ENCODE measurements at places on chromosomes 1 and 21.

DNA sequence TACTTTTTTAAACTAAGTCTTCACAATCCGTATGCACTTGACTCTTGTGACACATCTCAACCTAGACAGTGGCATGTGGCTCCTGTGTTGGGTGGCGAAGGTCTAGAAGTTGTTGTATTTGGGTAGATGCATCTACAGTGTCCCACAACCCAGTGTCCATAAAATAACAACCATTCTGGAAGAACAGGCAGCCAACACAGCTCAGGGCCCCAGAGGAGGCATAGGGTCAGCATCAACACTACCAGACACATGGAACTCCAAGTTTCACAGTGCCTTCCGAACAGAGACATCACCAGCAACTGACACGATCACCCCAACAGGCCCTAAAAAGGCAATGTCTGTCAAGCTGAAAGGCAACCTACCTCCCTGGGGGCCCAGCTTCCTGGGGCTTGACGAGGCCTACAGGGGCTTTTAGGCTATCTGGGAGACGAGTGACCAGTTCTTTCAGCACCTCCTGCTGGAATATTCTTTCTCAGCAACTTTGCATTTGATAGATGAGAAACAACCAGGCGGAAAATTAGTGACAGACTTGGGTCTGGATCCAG lies 5.6 kb downstream of the SH3BP5L start:
- no peak for DNase-seq

GRCh38 chr1:87295445-87296110 lies 33.1 kb upstream of the LMO4 start:
- DNase-seq: no peak

DNA sequence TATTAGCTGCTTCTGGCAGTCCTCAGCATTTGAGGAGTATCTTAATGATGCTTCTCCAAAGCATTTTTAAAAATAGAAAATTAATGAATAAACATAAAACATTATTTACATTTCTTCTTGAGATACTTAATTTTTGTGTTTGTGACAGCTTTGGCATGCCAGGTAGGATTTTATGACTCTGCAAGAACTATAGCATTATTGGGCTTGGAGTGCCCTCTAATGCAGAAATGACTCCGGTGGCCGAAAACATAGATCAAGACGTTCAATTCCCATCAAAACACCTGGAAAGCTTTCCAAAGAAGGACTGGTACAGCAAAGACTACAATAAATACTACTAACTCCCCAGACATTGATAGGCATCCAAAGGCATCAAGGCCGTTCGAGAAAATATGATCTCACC lies 366.4 kb upstream of the CXADR start:
- no peak for DNase-seq

GRCh38 chr1:64696879-64697278 lies 48.0 kb upstream of the RAVER2 start:
- DNase-seq: no peak

DNA sequence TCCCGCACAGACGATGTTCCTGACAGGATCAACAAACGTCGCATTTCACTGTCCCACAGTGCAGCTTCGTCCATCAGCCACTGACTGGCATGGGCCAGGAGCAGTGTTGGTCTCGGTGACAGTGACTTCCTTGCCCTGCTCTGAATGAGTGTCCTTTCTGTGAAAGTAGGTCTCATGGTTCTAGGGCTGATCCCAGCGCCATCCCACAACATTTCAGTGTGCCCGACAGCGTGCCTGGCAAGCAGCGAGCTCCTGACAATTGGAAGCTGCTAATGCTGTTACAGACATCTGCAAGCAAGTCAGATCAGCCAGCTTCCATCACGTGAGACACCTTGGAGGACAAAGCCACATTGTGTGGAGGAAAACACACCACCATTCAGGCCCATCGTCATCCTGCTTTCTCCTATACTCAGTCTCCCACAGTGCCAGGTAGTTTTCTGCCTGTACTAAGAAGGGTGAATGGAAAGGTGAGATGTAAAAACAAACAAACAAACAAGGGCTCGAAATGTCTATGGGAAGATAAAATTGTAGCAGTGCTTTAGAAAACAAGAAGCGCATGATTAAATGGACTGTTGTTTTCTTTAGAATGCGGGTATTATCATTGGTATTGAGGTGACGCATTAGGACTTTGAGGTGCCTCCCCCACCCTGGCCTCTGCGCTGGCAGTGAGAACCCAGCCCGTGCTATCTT lies 21.9 kb downstream of the ERRFI1 start:
- DNase-seq: no peak

- no peak for DNase-seq
Measured at GRCh38 chr1:223253916-223254315, 110.1 kb downstream of the SUSD4 start.
